ENCODE measurements at places on chromosomes 12 and 14.

DNA sequence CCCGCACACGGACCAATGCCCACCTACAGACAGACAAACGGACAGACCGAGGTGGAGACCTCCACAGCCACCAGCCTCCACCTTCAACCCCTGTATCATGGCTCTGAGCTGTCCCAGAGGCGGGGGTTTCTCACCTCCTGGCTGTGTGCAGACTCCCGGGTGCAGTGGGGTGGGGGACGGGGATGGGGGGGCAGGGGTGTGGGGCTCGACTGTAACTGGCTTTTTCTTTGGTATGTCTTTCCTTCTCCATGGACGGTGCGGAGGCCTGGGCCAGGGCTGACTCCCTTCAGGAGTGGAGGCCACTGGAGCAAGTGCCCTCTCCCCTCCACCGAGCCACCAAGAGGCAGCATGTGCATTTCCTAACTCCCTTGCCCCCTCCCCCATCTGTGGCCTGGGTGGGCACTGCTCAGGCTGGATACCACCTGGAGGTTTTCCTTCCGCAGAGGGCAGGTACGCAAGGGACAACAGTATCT is 122.6 kb downstream of the ESRRB start:
- no peak for DNase-seq

DNA sequence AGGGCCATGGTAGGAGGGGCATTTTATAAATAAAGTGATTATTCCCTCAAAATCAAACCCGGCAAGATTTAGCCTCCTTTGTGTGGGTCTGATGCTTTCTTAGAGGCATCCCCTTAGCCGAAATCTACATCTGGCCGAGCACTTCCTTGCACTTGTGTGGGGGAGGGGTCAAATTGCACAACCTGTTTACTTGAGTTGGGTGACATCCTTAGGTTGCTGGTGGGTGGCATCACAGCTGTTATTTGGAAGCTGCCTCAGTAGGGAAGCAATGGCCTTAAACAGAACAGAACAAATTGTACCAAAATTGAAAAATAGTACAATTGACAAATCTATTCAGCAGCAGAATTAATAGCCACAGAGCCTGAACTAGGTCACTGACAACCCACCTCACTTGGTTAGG is 546.1 kb downstream of the SNAPC1 start:
- no peak for DNase-seq

- DNase-seq: no peak
Measured at GRCh38 chr14:76931631-76932402, 96.7 kb downstream of the IRF2BPL start.

DNA sequence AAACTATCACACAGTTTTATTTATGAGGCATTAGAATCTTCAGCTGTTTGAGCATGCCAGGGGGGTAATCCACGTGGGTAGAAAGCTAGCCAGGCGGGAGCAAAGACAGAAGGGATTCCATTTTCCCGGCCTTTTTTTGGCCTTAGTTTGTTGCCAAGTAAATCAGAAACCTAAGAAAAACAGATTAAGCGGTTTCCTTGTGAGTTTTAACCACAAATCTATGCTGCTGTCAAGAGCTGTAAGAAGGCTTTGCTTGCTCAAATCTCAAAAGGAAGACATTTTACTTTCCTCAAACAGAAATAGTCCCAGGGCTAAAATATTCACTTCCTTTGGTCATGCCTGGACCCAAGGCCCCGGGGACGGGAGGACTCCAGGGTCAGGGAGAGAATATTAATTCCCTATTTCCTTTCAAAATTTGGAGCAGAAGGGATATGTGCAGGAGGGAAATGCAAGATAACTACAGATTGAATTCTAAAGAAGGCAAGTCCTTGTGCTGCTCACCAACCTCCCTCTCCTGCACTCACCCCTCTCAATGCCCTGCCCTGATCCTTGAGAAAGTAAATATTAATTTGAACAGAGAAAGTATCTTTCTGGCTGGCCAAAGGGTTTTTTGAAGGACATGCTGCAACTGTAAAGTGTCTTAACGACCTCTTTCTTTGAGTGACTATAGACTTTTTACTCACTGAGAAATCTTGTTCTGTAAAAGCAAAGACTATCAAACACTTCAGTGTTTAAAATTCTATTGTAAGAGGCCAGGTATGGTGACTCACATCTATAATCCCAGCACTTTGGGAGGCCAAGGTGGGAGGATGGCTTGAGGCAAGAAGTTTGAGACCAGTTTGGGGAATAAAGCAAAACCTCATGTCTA is 75.7 kb downstream of the HSD17B6 start:
- DNase-seq: no peak

DNA sequence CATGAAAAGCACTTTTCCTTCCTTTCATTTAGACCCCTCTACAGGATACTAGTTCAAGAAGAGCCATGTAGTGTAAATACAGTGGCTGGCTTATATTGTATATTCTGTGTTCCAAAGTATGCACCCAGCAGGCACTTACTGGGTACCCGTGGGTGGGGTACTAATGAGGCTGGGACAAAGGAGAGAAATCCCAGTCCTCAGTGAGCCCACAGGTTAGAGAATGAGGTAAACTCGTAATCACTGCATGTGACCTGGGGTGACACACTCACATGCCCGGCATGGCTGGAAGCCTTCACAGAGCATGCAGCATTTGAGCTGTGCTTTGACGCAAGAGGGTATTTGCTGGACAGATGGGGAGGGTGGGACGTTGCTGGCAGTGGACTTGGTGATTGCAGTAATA is 17.1 kb downstream of the SLC24A4 start:
- no peak for DNase-seq

DNA sequence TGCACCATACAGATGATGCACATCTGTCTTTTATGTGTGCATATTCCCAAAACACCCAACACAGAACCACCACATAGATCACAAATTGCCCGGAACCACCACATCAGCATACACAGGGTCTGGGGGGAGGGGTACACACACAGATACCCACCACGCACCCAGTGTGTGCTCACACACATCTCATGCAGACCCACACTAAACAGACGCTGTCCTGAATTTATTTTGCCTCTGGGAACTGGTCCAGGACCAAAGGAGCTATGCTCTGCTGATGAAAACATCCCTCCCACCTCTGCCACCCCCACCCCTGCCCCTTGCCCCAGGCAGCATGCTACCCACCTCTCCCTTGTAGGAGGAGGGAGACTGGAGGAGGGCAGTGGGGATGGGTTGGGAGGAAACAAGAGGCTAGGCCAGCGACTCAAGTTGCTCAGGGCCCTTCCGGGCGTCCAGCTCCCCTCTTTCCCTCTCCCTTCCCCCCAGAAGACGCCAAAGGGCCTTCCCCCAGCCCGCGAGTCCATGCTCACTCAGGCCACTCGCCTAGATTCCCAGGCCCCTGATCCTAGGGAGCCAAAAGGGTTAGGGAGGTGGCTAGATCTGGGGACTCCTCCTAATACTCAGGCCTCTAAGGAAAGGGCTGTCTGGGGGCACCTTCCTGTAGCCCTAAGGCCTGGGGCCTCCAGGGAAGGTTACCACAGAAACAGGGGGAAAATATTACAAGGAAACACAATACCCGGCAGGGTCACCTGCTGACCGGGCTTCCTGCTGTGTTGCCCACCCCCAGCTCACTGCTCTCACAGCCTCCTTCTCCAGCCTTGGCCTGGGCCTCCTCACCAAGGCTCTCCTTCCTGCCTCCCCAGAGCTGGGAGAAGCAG is 3.1 kb downstream of the HDAC7 start:
- no peak for DNase-seq

DNA sequence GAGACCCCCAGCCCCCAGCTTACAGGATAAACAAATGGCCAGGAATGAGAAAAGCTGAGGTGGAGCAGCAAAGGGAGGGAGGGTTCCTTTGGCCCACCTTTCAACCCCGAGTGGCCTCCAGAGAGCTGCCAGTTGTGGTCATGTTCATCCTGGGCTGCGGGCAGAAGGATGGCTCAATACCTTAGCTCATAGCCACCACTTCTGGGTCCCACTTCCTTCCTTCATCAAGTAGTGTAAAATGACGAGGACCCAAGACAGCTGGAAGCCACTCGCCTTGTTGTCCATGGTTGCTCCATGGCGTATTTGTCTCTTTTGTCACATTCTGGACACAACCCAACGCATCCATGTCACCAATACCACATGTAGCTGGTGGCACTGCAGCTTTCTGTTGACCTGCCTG is 24.2 kb downstream of the CRACR2A start:
- peak; percentile 65 for DNase-seq

- DNase-seq: no peak
Measured at GRCh38 chr12:94961911-94962310, 41.6 kb downstream of the NDUFA12 start.

DNA sequence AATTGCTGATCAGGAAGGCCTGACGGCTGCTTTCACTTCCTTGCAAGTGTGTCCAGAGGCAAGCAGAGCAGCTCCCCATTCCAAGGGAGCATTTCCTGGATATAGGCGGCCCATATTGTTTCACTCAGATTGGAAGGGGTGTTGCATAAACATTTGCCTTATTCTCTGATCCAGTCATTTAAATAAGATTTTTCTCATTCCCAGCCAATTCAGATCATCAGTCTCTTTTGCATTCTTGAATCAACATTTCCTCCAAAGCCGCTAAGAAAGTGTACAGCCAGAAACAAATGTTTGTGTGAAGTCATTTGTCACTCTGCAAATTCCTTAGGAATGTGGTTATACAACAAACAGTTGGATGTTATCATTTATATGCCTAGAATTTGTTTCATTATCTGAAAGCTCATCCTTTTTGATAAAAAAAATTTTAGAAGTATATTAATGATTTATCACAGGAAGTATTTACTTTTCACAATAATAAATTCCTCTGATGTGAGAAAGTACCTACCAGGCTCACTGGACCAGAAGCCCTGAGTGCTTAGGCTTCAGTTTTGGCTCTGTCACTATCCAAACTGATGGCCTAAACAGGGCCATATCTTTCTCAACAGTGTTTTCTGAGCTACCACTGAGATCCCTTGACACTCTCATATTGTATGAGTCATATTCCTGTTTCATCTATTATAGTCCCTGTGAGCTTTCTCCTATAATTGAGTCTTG is 379.6 kb downstream of the CCDC91 start:
- no peak for DNase-seq

GRCh38 chr12:58931518-58931917 is 11.2 kb upstream of the LRIG3 start:
- DNase-seq: no peak

DNA sequence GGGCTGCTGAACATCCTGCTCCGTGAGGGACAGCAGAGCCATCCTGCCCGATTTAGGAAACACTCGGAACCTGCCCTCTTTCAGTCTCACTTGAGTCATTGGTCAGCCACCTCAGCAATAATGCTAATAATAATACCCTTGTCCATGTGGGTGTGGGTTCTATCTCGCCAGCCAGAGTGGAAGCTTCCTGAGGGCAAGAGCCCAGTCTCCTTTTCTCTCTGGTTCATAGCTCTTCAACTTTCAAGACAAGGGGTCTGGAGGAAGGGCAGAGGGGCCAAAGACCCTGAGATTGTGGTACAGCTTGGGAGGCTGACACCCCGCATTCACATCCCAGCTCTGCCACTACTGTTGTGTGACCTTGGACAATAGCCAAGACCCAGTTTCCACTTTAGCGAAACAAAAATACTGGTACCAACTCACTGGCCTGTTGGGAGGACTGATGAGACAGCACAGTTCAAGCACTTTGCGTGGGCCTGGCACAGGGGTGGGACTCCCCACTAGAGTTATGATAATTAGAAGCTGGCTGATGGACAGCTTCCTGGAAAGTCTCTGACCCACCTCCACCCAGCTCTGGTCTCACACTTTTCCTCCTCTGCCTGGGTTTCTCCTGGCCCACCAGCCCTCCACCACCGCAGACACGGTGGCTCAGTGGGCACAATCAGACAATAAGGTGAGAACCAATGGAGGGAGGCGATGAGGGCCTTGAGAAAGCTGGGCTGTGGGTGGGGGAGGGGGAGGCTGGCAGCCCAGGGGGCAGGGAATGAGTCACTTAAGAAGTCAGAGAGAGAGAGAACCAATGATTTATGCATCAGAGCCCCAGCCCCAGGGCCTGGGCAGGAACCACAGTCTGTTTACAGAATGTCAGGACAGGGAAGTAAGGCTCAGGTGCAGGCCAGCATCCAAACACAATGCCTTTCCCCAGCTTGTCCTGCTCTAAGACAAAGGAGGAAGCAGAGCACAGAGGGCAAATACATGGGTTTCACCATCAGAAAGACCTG is 9.6 kb downstream of the FAIM2 start:
- no peak for DNase-seq

DNA sequence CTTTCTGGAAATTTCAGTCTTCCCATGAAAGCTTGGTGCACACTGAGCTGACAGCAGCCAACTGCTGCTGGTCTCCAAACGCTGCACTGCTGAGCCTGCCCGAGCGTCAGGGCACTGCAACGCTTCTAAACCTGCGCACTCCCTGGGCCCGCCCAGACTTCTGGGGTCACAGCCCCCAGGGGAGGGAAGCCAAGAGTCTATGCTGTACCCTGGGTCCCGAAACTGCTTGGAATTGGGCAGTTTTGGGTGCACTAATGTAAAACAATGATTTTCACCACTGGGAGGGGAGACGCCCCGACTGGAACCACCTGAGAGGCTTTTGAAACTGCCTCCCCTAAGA is 32.0 kb downstream of the CCDC92 start:
- no peak for DNase-seq

DNA sequence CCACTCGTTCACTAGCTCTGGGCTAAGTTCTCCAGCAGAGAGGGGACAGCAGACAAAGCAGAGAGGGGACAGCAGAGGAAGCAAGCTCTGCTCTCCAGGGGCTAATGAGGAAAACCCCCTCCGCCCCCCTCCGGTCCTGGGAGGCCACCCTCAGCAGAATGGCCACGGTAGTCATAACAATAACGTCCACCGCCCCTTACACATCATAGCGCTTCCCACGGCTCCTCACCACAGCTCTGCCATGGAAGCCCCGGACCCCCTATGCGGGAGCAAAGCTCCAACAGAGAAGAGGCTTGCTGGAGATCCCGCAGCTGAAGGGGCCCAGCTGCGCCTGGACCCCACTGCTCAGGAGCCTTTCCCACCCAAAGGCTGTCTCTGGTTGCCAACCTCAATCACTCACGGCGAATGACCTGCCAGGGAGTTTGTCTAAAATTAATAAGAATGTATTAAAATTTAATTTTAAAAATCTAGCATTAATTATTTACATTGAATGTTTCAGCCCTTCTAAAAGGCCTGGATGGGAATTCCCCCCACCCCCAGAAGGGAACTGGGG is 17.4 kb downstream of the BEGAIN start:
- no peak for DNase-seq

DNA sequence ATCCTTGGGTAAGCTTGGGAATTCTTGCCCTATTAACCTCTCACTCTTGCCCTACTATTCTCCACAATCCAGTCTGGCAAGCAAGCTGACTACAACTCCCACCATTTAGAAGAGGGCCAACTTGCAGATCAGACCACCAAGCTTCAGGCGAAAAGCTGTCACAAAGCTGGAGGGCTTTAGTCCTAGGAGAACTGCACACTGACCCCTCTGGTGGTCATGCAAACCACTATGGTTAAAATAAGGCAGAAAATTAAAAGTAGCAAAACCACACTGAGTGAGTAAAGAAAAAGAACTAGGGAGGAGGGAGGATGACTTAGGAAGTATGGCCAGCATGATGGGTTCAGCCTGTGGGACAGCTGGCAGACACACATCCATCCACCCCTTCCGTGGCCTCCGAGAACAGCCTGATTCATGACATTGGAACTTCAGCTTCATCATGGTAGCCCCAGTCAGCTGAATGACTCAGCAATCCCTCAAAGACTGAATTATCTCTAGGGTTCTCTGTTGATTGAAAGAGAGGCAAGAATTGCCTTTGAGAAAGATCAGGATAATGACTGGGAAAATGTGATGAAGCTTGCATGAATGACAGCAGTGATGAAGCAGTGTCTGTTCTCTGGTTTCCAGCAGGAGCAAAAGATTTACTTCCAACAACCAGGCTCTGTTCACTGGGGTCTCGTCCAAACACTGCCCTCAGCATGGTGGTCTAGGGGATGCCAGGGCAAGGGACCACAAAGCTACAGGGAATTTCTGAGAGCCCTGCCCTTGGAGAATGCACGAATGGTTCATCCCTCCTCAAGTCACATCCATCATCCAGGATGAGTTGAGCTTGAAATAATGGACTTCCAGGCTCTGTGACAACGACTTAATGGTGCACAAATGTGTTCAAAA is 24.4 kb downstream of the PITPNM2 start:
- no peak for DNase-seq
